ENCODE measurements at places on chromosomes 2 and 18.

GRCh38 chr2:84958135-84959059 lies 12.6 kb upstream of the KCMF1 start:
- no peak for DNase-seq

DNA sequence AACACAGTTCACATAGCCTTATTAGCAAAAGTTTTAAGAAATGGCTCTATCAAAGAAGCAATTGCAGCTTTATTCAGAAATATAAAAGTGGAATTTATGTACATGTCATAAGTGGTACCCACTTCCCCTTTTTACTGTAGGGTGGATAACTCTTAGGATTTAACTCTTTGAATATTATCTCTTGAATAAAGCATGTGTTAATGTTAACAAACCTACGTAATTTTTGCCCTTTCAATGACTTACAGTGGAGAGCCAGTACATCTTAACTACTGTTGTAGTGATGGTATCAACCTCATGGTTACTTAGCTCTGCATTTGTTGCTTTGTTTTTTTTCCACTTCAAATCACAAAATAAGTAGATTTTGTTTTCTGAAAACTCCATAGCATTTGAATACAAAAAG lies 8.8 kb downstream of the NABP1 start:
- no peak for DNase-seq

GRCh38 chr2:54597153-54597848 lies 126.2 kb upstream of the EML6 start:
- no peak for DNase-seq

DNA sequence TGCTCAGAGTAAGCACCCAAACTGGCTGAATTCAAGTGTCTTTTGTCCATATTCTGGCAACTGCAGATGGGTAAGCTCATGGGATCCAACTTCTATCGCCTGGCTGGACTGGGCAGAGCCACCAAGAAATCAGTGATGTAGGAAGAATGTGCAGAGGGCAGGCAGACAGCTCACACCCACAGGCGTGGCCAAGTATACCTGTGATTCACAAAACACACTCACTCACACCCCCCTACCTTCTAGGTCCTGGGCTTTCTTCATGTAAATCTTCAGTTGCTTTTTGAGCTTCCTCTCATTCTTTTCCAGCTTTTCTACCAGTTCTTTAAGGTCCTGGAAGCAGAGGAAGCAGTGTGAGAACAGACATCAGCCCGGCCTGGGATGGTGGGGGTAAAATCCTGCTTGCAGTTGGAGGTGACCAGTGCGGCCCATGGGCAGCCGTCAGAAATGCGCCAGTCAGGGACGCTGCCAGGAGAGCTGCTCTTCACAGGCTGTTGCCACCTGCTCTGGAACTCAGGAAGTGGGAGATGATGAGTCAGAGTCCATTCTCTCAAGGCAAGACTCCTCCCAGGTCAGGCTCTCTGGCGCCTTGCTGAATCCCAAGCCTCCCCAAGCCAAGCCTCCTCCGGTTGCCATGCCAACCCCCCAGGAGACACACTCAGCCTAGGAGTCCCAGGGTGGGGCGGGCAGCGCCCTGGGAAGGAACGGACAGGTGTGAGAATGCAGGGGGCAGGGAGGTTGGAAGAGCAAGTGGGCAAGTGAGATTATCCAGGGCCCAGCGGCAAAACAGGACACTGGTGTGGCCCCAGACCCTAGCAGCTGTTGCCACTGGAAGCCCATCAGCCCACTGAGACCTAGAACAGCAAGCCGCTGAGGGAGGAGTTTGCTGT lies 36.2 kb upstream of the ACAA2 start:
- no peak for DNase-seq

DNA sequence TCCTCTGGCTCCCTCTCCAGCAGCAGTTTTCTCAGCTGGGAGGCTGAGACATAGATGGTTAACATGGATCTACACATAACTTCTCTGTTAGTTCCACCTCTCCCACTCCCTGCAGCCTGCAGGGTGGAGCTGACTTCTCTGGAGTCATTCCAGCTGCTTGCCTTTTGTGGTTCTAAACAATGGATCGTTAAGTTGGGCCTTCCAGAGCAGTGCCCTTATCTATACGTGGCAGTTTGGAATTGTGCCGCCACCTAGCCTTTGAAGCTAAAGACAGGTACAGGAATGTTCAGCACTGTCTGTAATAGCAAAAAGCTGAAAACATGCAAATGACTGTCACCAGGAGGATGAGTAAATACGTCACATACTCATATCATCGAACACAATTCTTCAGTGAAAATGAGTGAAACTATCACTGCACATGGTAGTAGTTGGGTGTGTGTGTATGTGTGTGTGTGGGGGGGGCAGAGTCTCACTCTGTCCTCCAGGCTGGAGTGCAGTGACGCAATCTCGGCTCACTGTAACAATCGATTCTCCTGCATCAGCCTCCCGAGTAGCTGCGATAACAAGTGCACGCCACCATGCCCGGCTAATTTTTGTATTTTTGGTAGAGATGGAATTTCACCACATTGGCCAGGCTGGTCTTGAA lies 50.3 kb downstream of the SH2D6 start:
- no peak for DNase-seq

DNA sequence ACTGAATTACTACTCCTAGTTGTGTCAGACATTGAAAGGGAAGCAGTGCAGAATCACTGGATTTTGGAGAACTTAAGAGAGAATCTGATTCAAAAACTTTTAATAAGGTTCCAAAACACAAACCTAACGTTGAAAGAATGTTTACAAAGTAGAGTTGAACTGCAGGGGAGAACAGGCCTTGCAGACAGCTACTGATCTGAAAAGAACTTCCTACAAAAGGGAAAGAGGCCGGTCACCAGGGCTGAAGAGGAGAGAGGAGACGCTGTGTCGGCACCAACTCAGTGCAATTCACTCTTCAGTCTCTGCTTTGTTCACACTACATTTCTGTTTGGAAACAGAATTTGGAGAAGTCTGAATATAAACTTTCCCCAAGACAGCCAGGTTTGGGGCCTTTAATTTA lies 124.0 kb downstream of the GAREM1 start:
- no peak for DNase-seq

DNA sequence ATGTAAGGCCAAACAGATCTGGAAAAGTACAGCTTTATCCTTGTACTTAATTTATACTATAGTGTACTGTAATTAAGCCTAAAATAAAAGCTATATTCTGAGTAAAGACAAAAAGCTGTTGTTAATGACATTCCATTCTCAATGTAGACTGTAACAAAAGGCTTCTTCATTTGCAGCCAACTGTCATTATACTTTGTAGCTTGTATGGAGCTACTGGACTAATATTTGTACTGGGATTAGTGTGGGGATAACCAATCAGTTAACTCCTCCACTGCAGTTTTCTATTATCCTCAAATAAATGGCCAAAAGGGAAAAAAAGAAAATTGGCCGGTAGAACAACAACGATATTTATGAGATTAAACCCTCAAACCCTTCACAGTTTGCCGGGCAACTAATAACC lies 66.5 kb downstream of the STK39 start:
- DNase-seq: no peak

- DNase-seq: no peak
Observed at GRCh38 chr18:6885992-6886796, 156.7 kb downstream of the ARHGAP28 start.

GRCh38 chr2:172843266-172843582 lies 107.6 kb downstream of the RAPGEF4 start:
- DNase-seq: no peak

DNA sequence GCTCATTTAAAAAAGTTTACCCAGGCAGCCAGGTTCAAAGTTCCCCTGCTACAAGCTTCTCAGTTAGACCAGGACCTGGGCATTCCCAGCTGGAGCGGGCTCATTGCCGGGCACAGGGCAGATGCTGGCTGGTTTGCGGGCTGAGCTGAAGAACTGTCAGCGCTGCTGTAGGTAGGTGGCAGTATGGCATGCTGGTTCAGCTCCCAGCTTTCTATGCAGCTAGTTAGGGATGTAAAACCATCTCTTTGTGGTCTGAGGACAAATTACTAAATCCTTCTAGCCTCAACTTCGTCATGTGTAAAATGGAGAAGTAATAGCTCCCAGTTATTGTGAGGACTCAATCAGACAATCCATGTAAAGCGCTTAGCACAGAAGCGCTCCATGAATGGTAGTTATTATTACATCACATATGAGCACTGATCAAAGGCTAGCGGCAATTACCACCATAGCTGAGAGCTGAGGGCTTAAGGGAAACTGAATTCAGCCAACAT lies 2.4 kb upstream of the LDLRAD4 start:
- DNase-seq: no peak

- DNase-seq: no peak
Observed at GRCh38 chr18:69725855-69726508, 221.7 kb downstream of the CD226 start.

DNA sequence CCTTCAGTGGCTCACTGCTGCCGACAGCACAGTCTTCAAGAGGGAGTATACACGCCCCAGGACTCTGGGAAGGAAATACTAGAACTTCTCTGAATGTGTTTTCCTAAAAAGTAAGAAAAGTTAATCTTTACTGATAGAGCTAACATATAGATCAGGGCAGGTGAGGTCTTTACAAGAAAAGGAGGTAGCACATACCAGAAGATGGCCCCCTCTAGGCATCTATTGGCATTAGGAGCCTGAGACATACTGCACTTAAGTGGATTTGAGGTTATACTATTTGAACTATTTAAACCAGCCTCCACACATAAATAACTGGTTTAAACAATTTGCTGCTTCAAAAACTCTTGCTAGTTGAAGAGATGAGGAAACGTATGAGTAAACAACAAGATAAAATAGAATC lies 406.1 kb downstream of the SETBP1 start:
- DNase-seq: no peak

GRCh38 chr18:46161703-46162396 lies 57.7 kb downstream of the HAUS1 start:
- no peak for DNase-seq

DNA sequence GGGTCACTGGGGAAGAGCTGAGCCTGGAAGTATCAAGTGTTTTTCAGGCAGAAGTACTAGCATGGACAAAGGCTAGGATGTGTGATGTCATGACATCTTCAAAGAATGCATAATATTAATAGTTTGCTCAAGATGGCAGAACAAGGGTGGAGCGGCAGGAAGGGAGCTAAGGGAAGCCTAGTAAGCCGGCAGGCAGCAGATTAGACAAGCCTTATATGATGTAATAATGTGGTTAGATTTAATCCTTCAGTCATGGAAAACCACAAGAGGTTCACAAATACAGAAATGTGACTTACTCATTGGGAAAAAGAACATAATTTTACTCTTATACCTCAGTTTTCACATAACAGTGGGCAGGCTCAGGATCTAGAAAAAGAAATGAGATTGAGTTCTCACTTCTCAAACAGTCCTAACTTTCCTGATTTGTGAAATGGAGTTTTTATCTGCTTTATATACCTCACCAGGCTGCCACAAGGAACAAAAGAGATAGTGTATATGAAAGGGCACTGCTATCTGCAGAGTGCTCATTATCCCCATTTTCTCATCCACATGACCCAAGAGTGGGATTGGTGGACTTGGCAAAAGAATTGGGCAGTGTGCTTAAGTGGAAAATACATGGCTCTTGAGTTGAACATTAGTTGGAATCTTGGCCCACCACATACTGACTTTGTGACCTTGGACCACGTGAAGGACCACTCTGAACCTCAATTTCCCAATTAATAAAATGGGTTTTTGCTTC lies 89.1 kb upstream of the LHCGR start:
- no peak for DNase-seq

DNA sequence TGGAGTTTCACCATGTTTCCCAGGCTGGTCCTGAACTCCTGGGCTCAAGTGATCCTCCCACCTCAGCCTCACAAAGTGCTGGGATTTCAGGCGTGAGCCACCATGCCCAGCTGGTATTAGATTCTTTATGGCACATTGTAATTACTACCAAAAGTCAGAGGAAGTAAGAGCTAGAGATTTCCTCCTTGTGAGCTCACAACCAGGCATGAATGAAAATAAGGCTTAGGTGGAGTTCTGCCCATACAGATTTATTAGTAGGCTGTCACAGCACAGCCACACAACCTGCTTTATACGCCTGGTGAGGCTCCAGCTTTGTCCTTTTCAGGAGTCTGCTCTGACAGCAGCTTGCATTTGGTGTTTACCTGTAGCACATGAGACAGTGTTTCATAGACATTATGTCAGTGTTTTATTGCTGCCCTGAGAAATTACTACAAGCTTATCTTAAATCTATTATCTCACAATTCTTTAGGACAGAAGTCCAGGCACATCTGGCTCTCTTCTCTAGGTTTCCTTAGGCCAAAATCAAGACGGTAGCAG lies 156.6 kb downstream of the TANC1 start:
- no peak for DNase-seq

DNA sequence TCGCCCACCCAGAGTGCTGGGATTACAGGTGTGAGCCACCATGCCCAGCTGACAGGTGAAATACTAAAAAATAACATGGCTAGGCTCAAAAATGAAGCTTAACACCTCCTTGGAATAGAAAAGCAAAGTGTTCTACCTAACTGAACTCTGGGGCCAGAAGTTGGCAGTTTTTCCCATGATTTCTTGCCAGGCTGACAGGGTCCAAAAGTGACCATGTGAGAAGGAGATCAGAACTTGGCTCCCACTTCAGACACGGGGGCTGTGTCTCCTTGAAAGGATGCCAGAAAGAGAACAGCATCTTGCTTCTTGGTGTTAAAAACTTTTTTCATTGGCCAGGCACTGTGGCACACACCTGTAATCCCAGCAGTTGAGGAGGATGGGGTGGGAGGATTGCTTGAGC lies 47.0 kb downstream of the BMPR2 start:
- DNase-seq: no peak

DNA sequence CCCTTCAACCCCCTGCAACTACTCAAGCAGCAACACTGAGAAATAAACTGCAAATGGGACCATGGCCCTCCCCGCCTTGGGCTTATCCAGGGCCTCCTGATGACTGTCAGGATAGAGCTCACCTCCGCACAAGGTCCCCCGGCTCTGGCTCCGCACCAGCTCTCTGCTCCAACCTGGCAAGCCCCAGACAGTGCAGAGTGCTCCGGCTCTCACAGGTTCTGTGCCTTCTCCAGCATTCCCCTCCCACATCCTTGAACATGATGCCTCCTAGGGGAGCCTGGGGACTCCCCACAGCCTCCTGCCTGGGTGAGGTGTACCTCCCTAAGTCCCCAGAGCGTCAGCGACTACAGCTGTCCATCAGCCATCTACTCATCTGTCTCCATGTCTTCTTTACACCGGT lies 26.7 kb upstream of the NPAS2 start:
- no peak for DNase-seq

DNA sequence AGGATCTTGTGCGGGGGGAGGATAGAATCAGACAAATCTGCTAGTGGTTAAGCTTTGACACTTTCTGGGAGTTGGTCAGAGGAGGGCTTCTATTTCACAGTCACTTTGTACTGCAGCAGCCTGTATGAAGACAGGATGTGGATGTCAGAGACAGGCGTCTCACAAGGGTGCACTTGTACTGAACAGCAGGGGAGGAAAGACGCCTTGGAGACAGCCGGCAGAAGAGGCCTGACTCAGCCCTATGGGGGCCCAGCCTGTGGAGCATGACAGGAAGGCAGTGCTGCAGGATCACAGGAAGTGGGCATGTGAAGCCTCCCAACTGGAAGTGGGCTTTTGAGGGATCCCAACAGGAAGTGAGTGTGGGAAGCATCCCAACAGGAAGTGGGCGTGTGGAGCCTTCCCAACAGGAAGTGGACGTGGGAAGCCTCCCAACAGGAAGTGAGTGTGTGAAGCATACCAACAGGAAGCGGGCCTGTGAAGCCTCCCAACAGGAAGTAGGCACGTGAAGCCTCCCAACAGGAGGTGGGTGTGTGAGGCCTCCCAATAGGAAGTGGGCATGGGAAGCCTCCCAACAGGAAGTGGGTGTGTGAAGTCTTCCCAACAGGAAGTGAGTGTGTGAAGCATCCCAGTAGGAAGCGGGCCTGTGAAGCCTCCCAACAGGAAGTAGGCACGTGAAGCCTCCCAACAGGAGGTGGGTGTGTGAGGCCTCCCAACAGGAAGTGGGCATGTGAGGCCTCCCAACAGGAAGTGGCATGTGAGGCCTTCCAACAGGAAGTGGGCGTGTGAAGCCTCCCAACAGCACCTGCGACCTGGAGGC lies 212.3 kb downstream of the SNTG2 start:
- no peak for DNase-seq

Data from esophagus squamous epithelium (tissue), 5 donors.